ENCODE measurements at places on chromosomes 16 and 17. TPM values are rescaled to one million over a fixed set of nuclear protein-coding genes. Genes with fewer than 3 reads are reported as not detected.

The HOXB7 gene
- total RNA-seq, result 8.4 TPM

The C16orf86 gene
- 6.8 TPM for total RNA-seq

The PRPF8 gene
- 81.9 TPM for total RNA-seq

The PCGF2 gene
- 5.5 TPM for total RNA-seq

The KRTAP9-9 gene
- total RNA-seq, result not detected

The ZNF287 gene
- total RNA-seq, result 3.2 TPM

The MMP15 gene
- total RNA-seq, result 4.4 TPM

The DPEP2NB gene
- not detected for total RNA-seq

The PMFBP1 gene
- total RNA-seq, result not detected

The SSTR5 gene
- total RNA-seq, result not detected

All from epithelial cell of umbilical artery (primary cell).